ENCODE measurements at places on chromosomes 12 and 14.
A peak's percentile ranks its signal among the peaks of the same experiment; 100 is the strongest.

- peak; percentile 40 for DNase-seq
These were observed 570 bp upstream of the MRPS35 start for GRCh38 chr12:27709932-27710591.

DNA sequence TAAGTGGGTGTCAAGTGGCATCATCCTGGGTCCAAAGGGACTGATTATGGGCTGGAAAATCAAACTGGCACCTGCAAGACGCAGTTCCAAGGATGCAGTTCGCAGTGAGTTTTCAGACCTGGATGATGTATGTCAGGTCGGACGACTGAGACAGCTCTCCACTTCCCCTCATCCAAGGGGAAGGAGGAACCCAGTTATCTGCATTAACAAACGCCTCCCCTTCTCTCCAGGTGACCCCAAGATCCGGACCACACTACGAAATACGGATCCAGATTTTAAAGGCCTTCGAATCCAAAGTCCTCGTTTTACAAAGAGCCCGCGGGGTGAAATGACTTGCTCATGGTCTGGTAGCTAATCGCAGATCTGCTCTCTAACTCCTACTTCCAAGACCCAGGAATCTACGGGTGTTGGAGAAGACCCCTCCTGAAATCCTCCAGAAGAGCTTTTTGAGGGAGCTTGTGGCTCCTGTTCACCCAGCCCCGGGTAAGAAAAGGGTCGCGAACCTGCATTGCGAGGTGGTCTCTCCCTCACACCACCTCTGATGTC is 460 bp upstream of the SYNE2 start:
- DNase-seq, result no peak

GRCh38 chr12:132103542-132104308 is 40.4 kb downstream of the DDX51 start:
- no peak for DNase-seq

- no peak for DNase-seq
These were observed 834 bp downstream of the RASSF8 start for GRCh38 chr12:25959071-25959961.

DNA sequence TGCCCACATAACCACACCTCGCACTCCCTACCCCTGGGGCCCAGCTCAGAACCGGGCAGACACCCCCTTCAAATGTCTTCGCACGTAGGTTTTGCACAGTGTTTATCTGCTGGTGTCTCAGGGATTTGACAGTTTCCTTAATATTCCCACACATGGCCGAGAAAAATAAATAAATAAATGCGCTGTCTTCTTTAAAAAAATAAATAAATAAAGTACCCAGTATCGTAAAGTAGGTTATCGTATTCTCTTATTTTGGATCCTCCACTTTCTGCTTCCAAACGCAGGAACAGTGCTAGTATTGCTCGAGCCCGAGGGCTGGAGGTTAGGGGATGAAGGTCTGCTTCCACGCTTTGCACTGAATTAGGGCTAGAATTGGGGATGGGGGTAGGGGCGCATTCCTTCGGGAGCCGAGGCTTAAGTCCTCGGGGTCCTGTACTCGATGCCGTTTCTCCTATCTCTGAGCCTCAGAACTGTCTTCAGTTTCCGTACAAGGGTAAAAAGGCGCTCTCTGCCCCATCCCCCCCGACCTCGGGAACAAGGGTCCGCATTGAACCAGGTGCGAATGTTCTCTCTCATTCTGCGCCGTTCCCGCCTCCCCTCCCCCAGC is 710 bp upstream of the FOS start:
- DNase-seq, result no peak

DNA sequence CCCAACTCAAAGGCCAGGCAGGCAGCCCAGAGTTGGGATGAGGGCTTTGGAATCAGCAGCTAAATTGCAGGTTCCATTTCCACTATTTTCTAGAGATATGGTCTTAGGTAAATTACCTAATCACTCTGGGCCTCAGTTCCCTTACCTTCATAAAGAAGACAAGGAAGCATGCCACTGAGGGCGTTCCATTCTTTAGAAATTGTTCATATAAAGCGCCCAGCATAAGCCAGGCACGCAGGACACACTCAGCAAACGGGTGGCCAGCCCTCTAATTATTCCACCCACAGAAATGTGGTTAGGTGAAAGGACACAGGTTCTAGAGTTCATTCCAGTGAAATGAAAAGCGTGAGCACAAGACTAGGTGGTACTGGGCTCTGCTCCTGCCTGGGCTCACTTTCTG is 87.9 kb upstream of the BCL11B start:
- DNase-seq, result no peak

- DNase-seq, result no peak
These were observed 170.7 kb upstream of the CDKN3 start for GRCh38 chr14:54226103-54226502.

- DNase-seq, result no peak
These were observed 54.3 kb upstream of the SRSF5 start for GRCh38 chr14:69712599-69713088.

DNA sequence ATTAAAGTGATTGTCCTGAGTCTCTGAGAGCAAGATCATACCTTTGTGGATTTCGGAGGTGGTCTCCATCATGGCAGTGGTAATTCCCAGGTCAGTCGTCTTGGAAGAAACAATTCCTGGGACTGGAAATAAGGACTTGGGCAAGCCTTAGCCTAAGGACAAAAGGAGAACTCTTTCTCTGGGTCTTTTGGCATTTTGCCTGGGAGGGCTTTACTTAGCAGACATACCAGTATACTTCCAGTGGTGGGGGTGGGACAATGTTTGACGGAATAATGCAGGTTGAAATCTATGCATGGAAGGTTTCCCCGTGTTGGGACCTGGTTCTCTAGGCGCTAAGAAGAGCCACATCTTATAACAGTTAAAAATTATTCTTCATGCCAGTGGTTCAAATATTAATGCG is 70.4 kb upstream of the USP44 start:
- no peak for DNase-seq

GRCh38 chr14:31510222-31510621 is 22.4 kb upstream of the GPR33 start:
- DNase-seq, result peak; percentile 3

GRCh38 chr12:98678236-98678945 is 33.3 kb downstream of the APAF1 start:
- DNase-seq, result no peak

- no peak for DNase-seq
These were observed 460.6 kb upstream of the FOXG1 start for GRCh38 chr14:28305938-28306337.

- no peak for DNase-seq
These were observed 50.5 kb upstream of the PWP1 start for GRCh38 chr12:107635139-107635538.

DNA sequence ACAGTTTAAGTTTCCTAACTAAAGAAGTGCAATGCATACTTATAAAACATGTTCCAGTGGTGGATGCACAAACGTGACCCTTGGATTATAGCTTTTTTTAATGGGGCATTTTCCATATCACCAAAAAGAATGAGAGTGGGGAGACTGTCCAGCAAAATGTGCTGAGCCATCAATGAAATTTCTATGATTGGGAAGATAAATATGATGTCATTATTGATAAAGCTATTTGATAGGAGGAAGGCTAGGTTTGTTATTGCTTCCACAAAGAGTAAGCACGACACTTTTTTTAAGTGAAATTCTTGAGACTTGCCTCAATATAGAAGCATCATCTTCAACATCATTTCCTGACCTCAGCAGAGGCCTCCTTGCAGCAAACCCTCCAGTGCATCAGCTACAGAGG is 174.6 kb upstream of the CLEC14A start:
- DNase-seq, result no peak

DNA sequence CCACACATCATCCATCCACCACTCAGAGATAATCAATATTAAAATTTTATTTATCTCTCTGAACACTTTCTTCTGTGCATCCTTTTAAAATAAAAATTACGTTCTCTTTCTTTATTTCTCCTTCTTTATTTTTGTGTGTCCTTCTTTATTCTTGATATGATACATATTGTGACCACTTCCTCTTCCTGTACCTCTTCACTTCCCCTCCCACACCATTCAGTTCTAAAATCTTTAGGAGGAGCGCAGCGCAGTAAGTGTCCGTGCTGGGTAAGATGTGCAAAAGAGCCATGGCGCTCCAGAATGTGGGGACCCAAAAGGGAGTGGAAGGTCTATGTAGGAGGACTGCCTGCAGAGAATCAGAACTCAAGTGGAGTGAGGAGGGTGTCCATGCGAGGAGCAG is 256.7 kb downstream of the ITPR2 start:
- no peak for DNase-seq

DNA sequence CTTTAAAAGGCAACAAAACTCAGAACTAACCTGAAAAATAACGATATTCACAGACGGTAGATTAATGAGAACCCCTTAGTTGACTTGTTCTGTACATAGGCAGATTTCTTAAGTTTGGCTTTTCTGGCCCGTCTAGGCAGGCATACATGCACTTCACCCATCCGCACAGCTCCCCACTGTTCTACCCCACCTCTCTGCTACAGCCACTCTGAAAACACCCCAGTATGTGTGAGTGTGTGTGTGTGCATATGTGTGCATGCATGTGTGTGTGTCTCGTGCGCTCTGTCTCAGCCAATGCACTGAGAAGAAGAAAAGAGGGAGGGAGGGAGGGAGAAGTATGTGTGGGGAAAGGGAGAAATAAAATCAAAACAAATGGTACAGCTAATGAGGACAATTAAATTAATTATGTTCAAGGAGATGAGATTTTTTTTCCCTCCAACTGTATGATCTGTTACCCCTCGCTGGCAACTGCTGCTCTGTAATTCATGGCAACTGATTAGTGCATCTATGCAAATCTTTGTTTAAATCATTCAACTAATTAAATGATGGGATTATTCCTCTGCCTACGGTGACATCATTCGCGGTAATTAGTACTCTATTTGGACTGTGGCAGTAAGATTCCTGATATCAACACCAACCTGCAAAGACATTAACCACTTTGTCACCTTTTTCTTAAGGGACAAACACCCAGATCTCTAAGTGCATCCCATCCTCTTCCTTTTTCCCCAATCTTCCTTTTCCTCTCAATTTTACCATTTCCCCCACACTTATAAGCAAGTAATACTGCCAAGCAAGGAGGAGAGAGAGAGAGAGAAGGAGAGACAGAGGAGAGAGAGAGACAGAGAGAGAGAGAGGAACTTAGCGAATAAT is 2.2 kb upstream of the LMO3 start:
- DNase-seq, result no peak

- no peak for DNase-seq
These were observed 416.6 kb downstream of the LRIG3 start for GRCh38 chr12:58503731-58504130.

- DNase-seq, result no peak
These were observed 23.6 kb upstream of the UTP20 start for GRCh38 chr12:101256266-101256665.
